Hindlimb muscle (tissue), 1 donor: ENCODE measurements at places on chromosomes 6 and 20. TPM values are rescaled to one million over a fixed set of nuclear protein-coding genes. Genes with fewer than 3 reads are reported as not detected.

IP6K3 gene
- 38.8 TPM for polyA plus RNA-seq

DNA sequence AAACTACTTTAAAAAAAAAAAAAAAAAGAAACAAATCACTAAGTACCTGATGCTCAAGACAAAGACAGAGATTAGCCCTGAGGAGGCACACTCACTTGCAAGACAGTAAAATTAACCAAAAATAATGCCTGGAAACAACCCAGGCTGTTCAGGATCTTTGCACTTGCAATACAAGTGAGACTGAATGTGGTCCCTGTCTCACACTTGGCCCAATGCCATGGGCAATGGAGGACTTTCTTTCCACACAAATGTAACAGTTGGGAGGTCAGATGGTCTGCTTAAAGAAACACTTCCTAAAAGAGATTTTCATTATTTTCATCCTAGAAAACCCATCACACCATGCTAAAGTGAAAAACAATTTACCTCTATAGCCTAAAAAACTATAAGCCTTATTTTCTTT lies 16.2 kb downstream of the STAU1 start:
- no peak for DNase-seq

ANGPT4 gene
- polyA plus RNA-seq: 0.18 TPM

DNA sequence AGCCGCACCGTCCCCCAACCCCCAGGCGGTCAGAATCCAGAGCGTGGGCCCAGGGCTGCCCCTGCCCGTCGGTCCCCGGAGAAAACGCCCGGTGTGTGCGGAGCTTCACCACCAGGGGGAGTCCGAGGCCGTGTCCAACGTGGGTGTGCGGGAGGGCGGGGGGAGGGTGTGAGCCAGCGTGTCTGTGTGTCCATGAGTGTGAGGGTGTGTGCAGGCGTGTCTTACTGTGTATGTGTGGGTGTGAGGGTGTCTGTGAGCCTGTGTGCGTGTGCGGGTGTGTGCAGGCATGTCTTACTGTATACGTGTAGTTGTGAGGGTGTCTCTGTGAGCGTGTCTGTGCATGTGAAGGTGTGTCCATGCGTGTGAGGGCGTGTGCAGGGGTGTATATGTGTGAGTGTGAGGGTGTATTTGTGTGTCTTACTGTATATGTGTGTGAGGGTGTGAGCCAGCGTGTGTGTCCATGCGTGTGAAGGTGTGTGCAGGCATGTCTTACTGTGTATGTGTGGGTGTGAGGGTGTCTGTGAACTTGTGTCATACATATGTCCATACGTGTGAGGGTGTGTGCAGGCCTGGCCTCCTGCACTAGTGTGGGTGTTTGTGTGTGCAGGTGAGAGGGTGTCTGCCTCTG lies 24.6 kb upstream of the GATA5 start:
- peak; percentile 68 for DNase-seq

PRPH2 gene
- 5.1 TPM for polyA plus RNA-seq

DNA sequence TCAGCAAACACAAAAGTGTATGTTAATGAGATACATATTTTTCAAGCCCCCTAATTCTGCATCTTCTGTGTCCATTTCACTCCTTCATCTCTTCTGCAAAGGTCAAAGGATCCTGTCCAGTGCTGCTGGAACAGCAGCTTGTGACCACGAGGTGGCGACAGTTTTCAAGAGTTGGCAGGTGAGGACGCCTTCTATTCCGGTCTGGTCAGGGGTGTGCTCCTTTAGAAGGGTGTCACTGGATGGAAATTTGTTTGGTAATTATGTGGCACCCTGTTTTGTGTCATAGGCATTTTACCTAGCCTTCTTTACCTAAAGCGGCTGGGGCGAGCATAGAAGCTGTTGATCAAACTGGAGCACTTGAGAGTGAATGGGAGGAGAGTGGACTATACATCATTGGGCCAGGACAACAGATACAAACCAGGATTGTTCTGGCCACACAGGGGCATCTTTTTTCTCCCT lies 32.9 kb upstream of the ERVFRD-1 start:
- DNase-seq: peak; percentile 79

NHLRC1 gene
- polyA plus RNA-seq: 3.9 TPM

SLX4IP gene
- polyA plus RNA-seq: 4.9 TPM

GRCh38 chr6:1598886-1599285 lies 10.8 kb upstream of the FOXC1 start:
- no peak for DNase-seq
